ENCODE measurements at places on chromosomes 2 and 18. TPM values are rescaled to one million over a fixed set of nuclear protein-coding genes. Genes with fewer than 3 reads are reported as not detected.

GRCh38 chr18:8688816-8689215 lies 16.5 kb upstream of the MTCL1 start:
- H3K27me3 ChIP-seq: no peaks in the 10 kb centered on the region
- H3K36me3 ChIP-seq: no peaks in the 10 kb centered on the region
- H3K27ac ChIP-seq: no peak overlapping the region
- DNase-seq: no peak
- H3K4me1 ChIP-seq: peaks cover 2% of the 10 kb centered on the region

GRCh38 chr2:241008711-241009121 lies 10.3 kb downstream of the SNED1 start:
- peaks cover 4% of the 10 kb centered on the region for H3K27me3 ChIP-seq
- H3K27ac ChIP-seq: peak overlapping the region; percentile 92
- peaks cover 57% of the 10 kb centered on the region for H3K4me1 ChIP-seq
- DNase-seq: no peak
- no peak overlapping the region for H3K4me3 ChIP-seq

DNA sequence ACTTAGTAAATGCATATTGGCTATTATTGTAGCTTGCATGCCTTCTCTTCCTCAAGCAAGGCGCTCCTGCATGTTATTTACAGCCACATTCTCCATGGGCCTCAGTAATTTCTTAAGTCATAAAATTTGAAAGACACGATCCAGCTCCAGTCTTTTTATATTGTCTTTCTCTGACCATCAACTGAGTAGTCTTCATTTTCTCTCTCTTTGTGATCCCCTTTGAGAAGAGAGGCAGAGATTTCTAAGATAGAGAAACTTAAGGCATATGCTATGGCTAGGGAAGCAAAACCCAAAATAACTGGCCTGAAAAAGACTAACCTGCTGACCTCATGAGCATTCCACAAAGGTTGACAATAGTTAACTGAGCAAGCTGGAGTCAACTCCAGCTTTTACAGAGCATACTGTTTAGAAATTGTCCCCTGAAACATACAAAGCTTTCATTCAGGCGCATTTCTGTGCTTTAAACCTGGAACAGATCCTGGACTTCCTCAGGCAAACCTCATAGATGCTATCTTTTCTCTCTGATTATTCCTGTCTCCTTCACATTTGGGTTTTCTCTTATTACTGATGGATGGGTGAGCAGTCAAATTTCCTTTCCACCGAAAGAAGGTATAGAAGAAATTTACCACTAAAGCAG lies 4.6 kb downstream of the DPP4 start:
- no peaks in the 10 kb centered on the region for H3K36me3 ChIP-seq
- no peak for DNase-seq
- no peak overlapping the region for H3K27ac ChIP-seq
- H3K4me3 ChIP-seq: no peak overlapping the region
- H3K4me1 ChIP-seq: peaks cover 23% of the 10 kb centered on the region
- H3K27me3 ChIP-seq: no peaks in the 10 kb centered on the region

- no peak for DNase-seq
- H3K27ac ChIP-seq: no peak overlapping the region
- no peaks in the 10 kb centered on the region for H3K27me3 ChIP-seq
- H3K4me1 ChIP-seq: no peaks in the 10 kb centered on the region
- H3K36me3 ChIP-seq: no peaks in the 10 kb centered on the region
Measured at GRCh38 chr2:196215376-196215775, 44.0 kb upstream of the STK17B start.

DNA sequence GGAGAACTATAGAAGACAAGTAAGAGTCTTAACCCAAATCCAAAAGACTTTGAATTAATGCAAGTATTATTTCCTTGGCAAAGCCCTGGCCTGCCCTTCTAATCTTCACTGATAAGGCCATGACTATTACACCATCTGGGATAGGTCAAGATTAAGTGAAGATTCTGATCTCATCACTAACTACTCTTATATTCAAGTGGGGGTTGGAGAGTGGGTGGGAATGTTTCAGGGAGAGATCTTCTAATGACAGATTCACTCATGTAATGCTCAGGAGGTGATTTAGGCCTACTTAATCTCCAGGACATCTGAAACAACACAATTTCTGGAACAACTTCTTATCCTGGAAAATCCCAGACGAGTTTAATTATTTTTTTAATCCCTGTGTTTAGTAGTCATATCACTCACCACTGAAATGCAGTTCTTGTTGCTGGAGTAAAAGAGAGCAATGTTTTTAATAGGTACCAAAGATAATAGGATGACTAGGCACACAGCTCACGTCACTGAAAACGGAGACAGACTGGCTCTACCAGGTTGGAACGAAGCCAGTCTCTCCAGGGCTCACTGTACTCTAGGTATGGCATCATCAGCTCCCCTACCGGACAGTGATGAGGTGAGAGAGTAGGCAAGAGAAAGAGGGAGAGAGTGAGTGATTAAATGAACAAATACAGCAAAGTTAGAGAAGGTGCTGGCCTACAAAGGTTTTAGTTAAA lies 133.1 kb downstream of the NCKAP5 start:
- no peak overlapping the region for H3K4me3 ChIP-seq
- no peaks in the 10 kb centered on the region for H3K27me3 ChIP-seq
- no peaks in the 10 kb centered on the region for H3K4me1 ChIP-seq
- H3K27ac ChIP-seq: no peak overlapping the region

The YIPF4 gene
- total RNA-seq: 32.4 TPM

The CARF gene
- total RNA-seq: 14.1 TPM

DNA sequence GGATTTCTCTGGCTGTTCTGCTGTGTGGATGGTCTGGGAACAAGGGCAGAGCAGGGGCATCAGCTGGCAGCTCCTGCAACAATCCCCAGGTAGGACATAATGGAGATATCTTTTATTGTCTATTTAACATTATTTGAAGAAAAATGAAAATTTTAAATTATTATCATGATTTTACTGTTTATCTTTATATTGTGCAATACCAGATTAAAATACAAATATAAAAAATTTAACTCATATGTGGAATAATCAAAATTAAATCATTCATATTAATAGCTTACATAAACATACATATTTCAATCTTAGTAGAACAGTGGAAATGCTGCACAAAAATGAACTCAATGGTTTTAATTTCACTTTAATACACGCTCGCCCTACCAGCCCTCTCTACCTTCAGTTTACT lies 70.6 kb upstream of the FAM110C start:
- no peaks in the 10 kb centered on the region for H3K36me3 ChIP-seq
- H3K4me3 ChIP-seq: no peak overlapping the region
- no peak for DNase-seq
- H3K4me1 ChIP-seq: no peaks in the 10 kb centered on the region
- no peaks in the 10 kb centered on the region for H3K27me3 ChIP-seq
